ENCODE measurements at places on chromosomes 4 and X.

GRCh38 chrX:9492901-9493300 lies 28.0 kb downstream of the TBL1X start:
- no peak for DNase-seq

- peak; percentile 63 for DNase-seq
These were observed 22.8 kb upstream of the PDE6B start for GRCh38 chr4:602559-602942.

DNA sequence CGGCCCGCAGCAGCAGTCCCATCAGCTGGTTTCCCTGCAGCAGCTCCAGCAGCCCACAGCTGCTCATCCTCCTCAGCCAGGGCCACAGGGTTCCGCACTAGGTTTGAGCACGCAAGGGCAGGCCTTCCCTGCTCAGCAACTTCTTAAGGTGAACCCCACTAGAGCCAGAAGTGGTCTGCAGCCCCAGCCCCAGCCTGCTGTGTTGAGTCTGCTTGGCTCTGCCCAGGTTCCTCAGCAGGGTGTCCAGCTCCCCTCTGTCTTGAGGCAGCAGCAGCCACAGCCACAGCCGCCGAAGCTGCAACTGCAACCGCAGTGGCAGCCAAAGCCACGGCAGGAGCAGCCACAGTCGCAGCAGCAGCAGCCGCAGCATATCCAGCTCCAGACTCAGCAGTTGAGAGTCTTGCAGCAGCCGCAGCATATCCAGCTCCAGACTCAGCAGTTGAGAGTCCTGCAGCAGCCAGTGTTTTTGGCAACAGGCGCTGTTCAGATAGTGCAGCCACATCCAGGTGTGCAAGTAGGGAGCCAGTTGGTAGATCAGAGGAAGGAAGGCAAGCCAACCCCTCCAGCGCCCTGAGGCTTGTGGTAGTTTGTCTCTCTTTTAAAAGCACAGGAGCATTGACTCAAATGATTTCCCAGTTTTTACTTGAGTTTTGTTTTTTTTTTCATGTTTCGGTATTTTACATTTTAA lies 4.6 kb downstream of the SUPT20HL1 start:
- DNase-seq = no peak

DNA sequence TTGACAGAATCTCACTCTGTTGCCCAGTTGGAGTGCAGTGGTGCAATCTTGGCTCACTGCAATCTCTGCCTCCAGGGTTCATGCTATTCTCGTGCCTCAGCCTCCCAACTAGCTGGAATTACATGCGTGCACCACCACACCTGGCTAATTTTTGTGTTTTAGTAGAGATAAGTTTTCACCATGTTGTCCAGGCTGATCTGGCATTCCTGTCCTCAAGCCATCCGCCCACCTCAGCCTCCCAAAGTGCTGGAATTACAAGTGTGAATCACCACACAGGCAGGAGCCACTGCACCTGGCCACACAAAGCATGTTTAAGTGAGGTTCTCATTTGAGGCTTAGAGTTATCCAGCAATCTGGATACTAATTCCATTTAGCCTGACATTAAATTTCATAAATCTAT lies 180.9 kb upstream of the GRID2 start:
- no peak for DNase-seq

DNA sequence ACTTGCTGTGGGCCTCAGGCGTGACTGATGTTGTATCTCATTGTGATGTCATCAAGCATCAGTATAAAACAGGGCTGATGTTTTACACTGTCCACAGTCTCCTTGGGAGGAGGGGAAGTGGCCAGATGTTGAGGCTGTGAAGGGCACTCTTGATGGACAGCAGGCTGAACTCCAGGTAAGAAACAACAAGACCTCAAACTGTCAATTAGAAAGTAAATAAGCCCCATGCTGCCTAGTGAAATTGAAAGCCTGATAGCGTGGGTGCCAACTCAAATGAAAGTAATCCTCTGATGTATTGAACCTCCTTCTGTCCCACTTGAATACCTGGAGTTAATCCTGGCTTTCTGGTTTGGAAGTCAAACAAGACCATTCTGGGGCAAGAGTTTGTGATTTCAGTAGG lies 19.7 kb downstream of the VSIG1 start:
- no peak for DNase-seq

GRCh38 chr4:26235500-26235899 lies 85.3 kb upstream of the RBPJ start:
- DNase-seq = peak; percentile 68

GRCh38 chrX:103685396-103685795 lies 1.1 kb downstream of the MORF4L2 start:
- DNase-seq = no peak

- no peak for DNase-seq
These were observed 7.1 kb upstream of the ELF2 start for GRCh38 chr4:139184129-139184528.

GRCh38 chr4:147311956-147312355 lies 168.9 kb upstream of the EDNRA start:
- no peak for DNase-seq

GRCh38 chr4:114226968-114227760 lies 247.7 kb upstream of the ARSJ start:
- no peak for DNase-seq

DNA sequence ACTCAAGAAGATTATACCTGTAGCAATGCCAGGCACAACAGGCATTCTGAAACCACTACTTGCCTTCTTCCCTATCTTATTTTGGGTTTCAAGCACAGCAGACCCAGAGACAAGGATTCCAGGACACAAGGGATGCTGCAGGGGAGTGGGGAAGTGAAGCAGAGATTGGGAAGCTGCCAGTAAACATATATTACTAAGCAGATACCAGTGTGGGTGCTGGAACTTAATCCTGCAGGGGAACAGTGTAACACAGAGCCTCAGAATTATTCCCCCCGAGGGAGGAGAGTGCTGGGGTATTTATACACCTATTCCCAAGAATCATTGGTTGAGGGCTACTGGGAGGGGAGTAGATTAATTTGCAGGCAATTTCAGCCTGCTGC lies 33.3 kb upstream of the MAML3 start:
- DNase-seq = no peak

GRCh38 chr4:18442957-18443356 lies 421.4 kb upstream of the LCORL start:
- no peak for DNase-seq

- no peak for DNase-seq
These were observed 411.2 kb downstream of the DTHD1 start for GRCh38 chr4:36692586-36692985.

DNA sequence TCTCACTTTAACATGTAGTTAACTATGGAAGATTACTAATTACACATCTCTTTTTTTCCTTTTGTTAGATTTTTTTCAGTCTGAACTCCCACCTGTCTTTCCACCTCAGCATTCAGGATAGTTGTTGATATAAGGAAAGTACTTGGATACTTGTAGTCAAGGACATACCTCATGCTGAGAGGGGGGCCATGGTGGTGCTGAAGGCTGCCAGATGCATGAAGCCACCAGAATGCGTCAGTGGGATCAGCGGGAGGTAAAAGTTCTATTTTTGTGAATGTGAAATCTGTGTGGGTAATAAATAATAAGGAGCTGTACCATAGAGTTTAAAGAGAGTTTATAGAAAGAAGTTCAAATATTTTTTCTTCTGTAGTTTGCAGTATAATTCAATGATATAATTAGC lies 13.1 kb upstream of the NDST4 start:
- no peak for DNase-seq

- no peak for DNase-seq
These were observed 422.5 kb downstream of the ZIC3 start for GRCh38 chrX:137988470-137988869.

DNA sequence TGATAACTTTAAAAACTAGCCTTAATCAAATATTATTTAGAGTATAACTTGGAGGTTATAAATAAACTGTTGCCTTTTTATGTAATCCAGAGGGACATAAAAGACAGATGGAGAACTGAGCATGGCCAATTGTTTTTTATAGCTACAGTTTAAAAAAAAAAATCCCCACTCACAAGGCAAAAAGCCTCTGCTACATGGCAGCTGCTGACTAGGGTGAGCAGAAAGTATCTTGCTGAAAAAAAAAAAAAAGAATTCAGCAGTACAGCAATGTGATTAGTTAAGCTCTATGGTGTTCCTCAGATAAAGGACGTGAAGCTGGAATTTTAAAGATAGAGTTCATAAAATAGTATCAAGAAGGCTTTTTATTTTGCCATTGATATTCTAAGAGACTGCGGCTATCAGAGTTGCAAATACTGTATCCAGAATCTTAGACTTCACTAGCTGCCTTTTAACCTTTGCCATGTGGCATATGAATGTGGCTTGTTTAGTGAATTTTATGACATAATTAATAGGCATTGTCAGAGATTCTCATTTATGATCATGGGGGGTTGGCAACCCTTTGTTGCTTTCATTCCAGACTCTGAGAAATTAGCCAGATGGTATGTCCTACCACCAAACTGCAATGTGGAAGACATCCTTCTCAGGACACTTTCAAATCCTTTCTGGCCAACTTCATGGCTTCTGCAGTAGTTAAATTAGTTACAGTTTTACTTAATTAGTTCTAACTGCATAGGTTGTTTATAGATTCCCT lies 498.0 kb downstream of the STPG2 start:
- DNase-seq = no peak

GRCh38 chr4:112517067-112517634 lies 1.2 kb upstream of the NEUROG2 start:
- DNase-seq = no peak

- DNase-seq = no peak
These were observed 24.5 kb downstream of the DHX15 start for GRCh38 chr4:24559889-24560288.

DNA sequence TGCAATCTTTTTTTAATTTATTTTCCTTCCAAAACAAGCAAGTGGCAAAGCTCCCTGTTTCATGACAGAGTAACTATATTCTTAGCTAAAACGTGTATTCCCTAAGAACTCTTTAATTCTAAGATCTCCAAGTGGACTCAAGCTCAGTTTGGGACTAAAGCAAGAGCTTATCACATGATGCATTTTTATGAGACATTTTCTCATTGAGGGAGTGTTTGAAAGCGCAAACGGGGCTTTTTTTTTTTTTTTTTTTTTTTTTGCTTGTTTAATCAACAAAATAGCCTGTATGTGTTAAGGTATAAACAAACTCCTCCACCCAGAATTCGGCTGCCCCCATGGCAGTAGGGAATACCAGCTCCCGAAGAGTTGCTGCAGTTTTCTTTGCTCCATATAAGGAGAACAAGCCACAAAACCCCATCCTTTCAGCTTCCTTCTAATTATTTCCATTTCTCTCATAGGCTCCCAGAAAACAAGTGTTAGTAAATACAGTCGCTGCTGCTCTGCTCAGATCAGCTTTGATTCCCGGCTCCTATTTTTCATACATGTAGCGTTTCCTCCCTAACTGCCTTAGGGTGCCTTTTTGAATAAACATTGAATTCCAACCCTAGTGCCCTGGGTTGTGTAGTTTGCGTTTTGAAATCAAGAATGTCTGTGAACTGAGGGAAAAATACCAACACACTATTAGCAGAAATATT lies 669 bp upstream of the PPARGC1A start:
- DNase-seq = no peak

DNA sequence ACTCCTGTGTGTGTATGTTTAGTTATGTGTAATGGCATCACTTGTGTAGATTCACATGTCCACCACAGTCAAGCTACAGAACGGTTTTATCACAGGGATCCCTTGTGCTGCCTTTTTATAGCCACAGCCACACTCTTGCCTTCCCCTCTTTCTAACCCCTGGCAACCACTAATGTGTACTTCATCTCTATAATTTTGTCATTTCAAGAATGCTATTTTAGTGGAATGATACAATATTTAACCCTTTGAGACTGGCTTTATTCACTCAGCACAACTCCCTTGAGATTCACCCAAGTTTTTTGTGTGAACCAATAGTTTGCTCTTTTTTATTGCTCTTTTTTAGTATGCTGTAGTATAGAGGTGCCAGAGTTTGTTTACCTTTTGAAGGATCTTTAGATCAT lies 112.1 kb downstream of the CDKL5 start:
- no peak for DNase-seq

Measured in right forelimb (tissue), 1 donor.